ENCODE measurements at places on chromosomes 16 and 17.

DNA sequence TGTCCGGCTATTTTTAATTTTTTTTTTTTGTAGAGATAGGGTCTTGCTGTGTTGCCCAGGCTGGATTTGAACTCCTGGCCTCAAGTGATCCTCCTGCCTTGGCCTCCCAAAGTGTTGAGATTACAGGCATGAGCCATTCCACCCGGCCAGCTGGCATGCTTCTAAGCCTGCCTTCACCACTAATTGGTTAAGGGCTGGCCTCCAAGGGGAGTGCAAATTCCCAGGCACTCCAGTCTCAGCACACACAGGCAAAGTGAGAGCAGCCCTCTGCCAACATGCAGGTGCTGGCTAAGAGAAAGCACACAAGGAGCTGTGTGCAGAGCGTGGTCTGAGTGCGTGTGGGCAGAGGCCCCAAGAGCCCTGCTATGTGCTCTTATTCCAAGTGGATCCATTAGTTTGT is 149.8 kb upstream of the HS3ST2 start:
- no peak for DNase-seq

DNA sequence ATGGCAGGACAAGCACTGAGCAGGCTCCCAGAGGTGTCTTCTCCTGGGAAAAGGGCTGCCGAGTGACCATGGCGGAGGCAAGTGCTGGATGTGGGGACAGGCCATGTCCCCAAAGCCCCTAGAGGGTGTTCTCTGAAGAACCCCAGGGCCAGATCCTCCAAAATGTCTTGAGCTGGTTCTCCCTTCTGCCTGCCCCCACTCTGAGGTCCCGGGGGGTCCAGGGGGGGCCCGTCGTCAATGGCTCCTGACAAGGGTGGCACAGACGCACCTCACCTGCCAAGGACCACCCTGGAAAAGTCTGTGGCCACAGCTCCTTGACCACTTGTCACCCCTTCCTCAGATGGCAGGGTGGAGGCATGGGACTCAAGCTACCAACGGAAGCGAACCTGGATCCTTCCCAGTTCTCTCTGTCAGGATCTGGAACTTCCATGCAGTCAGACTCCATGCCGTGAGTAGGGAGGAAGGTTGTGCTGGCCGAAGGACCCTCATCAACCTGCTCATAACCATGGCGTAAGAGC is 2.3 kb upstream of the MYO1C start:
- DNase-seq: no peak

GRCh38 chr17:64531955-64532371 is 25.2 kb downstream of the CEP95 start:
- no peak for DNase-seq

GRCh38 chr16:87451563-87452210 is 41.1 kb downstream of the ZCCHC14 start:
- DNase-seq: no peak

DNA sequence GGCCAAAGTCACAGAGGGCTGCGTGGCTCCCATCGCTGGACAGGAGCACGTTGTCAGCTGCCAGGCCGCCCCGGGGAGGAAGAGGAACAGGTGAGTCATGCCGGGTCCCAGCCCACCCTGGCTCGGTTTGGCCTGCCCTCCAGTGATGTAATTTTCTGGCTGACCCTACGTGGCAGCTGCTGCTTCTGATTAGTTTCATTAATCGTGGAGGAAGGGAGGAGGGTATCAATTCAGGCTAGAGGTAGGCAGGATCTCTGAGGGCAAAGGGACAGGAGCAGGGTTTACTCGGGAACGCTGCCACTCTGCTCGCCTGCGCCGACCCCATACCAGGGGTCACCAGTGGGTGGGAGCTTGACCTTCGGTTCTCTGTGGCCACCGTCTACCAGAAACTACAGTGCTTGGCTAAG is 11.7 kb upstream of the SPATA32 start:
- no peak for DNase-seq

DNA sequence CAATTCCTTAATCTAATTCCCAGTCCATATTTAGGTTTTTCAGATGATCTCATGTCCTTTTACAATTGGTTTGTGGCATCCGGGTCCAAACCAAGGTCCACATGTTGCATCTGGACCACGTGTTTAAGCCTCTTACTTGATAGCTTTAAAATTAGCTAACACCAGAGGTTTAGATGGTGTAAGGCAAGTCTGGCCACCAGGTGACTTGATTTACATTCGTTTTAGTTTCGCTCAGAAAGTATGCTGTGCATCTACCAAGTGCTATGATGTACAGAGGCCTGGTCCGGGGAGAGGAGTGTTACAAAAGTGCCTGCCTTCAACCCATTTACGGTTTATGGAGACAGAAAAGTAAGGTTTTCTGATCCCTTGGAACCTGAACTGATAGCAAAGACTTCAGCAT is 878 bp upstream of the DNAJA2 start:
- DNase-seq: no peak

GRCh38 chr17:77807051-77807745 is 151.3 kb upstream of the TNRC6C start:
- DNase-seq: no peak
